Liver (tissue), 10 donors: ENCODE measurements at places on chromosomes 12 and 14. TPM values are rescaled to one million over a fixed set of nuclear protein-coding genes. Genes with fewer than 3 reads are reported as not detected.

BRI3BP gene
- total RNA-seq = 15.3 TPM

DIO2 gene
- total RNA-seq = 0.23 TPM

PLEK2 gene
- total RNA-seq = 6.1 TPM

SERPINA1 gene
- total RNA-seq = 22,719 TPM

GPR65 gene
- total RNA-seq = 4.5 TPM

NKX2-1 gene
- total RNA-seq = not detected

STYK1 gene
- 1.3 TPM for total RNA-seq
